Neural crest cell (in vitro differentiated cells): ENCODE measurements at places on chromosomes 1 and 21. TPM values are rescaled to one million over a fixed set of nuclear protein-coding genes. Genes with fewer than 3 reads are reported as not detected.
A peak's percentile ranks its signal among the peaks of the same experiment; 100 is the strongest.

The DMRTA2 gene
- 0.18 TPM in 1 of 2 replicates, not detected in the other for total RNA-seq

DNA sequence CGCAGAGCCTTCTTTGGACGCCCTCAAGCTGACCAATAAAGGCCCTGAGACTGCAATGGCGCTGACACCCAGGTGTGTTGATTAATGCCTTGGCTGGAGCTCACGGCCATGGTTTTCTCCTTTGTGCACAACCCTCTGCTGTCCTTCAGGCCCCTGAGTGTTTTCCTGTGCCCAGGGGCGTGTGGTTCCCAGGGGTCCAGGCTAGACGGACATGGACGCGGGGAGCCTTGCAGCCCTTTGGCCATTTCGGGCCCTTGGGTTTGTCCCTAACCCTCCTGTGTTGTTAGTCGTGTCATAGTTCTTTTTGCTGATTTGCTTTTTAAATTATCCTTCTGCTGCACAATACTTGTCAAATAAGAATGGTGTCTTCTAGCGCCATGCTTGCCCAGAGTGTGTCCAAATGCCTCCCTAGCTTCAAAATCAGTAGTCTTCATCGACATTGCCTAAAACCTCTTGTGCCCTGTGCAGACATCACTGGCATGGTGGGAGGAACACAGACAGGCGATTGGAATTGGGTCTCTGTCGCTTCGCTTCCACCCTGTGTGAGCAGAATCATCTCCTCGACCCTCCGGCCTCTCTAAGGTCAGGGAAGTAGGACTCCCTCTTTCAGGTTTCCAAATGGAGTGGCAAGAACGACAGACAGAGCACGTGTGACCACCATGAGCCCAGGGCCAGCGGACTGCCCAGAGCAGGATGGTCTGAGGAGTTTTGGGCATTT lies 1.9 kb downstream of the KRTAP10-4 start:
- no peak for DNase-seq

GRCh38 chr1:203691447-203691846 lies 64.8 kb downstream of the ATP2B4 start:
- DNase-seq, result no peak

The PRR9 gene
- not detected in 2 replicates for total RNA-seq

DNA sequence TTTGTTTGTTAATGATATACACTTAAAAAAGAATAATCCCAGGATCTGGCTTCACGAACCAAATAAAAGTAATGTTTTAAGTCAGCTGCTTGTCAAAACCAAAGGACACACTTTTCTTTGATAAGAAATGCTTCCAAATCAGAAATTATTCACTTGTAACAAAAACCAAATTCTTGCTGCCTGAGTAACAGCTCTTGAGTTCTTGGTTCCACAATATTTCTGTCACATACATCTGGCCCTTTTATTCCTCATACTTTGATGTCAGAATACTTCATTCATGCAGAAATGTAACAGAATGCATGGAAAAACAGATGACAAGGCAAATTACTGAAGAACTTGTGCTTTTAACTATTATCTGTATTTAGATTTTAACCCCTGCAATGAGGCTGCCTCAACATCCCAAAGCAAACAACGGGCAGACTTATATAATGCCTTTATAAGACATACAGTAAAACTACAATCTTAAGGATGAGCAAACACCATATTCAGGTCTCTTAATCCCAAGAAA lies 1.5 kb downstream of the VAMP4 start:
- no peak for DNase-seq

GRCh38 chr1:246647113-246647512 lies 77.1 kb upstream of the SCCPDH start:
- peak; percentile 13 for DNase-seq

The SLC2A5 gene
- not detected in 2 replicates for total RNA-seq
